ENCODE measurements at places on chromosomes 13 and 19. TPM values are rescaled to one million over a fixed set of nuclear protein-coding genes. Genes with fewer than 3 reads are reported as not detected.

Gene ABCA7
- 9.8 TPM for total RNA-seq

DNA sequence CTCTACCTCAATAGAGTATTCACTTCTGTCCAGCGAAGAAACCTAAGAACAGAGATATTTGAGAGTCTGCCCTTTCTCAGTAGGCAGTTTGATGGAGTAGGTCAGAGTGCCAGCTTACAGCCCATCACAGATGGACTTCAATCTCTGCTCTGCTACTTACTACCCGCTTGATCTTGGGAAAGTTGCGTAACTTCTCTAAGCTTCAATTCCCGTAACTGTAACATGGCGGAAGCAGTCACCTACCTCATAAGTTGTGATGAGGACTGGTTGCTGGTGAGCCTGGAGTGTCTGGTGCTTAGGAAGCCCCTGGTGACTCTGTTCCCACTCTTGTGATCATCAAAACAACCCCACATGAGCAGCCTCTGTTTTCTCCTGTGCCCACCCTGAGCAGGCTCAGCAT lies 31.0 kb downstream of the AMER2 start:
- no peak for DNase-seq

DNA sequence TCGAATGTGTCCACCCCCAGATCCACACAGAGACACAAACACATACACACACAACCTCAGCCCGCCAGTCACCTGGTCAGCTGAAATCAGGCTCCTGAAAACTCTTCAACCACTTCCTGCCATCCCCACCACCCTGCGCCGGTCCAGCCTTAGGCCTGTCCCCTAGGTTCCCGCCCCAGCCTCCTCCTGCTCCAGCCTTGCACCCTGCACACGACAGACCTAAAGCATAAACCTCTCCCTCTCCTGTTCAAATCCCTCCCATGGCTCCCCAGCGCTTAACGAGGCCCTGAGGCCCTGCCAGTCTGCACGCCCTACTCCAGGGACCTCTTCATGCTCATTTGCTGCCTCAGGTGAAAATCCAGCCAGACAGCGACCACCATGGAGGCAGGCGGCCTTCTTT lies 7.1 kb downstream of the PNMA8B start:
- DNase-seq = no peak

Gene CGB3
- not detected for total RNA-seq

Gene MAP4K1
- total RNA-seq = 169 TPM

DNA sequence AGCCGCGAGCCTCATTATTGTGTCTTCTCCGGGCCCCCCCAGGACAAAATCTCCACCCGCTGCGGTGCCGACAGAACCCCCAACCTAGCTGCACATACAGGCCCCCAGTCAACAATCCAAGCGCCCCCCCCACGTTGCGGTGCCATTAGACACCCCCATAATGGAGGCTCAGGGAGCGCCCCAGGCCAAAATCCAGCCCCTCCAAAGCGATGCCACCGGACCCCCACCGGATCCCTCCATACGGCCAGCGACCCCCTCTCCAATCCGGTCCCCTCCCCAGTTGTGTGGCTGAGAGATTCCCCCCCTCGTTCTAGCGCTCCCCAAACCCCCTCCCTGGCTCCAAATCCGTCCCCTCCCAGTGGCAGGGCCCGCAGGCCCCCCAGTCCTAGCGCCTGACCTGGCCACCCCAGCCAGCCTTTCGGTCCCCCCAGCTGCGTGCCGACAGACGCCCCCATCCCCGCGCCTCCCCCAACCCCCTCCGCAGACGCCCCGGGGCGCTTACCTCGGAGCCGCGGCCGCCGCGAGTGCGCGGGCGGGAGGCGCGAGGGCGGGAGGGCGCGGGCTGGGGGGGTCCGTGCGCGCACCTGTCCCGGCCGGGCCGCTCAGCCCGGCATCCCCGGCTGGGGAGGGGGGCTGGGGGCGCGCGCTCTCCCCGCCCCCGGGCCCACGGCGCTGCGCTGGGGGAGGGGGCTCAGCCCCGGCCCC lies 21.6 kb upstream of the SEMA6B start:
- DNase-seq = no peak

GRCh38 chr13:28533125-28533436 lies 38.2 kb upstream of the FLT1 start:
- DNase-seq = no peak
